AG10803 (cell line): ENCODE measurements at places on chromosomes 13 and 19.
A peak's percentile ranks its signal among the peaks of the same experiment; 100 is the strongest.

DNA sequence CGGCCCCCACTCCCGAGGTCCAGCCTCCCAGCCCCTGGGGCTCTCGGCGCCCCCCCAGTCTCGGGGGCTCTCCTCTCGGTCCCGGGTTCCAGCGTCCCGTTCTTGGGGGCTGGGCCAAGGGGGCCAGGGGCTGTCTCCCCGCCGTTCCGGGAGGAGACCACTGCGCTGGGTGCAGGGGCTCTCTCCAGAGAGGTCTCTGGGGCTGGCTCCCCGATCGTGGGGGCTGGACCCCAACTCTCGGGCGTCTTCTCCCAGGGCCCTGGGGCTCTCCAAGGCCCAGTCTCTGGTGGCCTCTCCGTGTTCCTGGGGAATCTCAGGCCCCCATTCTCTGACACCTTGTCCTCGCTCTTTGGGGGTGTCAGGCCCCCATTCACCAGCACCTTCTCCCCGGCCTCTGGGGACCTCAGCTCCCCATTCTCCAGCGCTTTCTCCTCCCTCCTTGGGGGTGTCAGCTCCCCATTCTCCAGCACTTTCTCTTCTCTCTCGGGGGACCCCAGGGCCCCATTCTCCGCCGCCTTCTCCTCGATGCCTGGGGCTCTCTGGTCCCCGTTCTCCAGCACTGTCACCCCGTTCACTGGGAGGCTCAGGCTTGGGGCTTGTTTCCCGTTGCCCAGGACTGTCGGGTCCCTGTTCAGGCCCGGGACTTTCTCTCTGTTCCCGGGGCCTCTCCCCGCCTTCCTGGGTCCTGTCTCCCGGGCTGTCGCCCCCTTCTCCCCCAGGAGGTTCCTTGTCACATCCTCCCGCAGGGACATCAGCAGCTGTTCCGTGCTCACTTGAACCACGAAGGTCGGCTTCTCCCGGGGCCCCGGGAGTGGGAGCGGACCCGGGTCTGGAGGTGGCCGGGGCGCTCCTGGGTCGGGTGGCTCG lies 13.7 kb downstream of the LMTK3 start:
- DNase-seq: no peak

- peak; percentile 86 for DNase-seq
These were observed 13.3 kb upstream of the CACNG6 start for GRCh38 chr19:53977991-53978731.

DNA sequence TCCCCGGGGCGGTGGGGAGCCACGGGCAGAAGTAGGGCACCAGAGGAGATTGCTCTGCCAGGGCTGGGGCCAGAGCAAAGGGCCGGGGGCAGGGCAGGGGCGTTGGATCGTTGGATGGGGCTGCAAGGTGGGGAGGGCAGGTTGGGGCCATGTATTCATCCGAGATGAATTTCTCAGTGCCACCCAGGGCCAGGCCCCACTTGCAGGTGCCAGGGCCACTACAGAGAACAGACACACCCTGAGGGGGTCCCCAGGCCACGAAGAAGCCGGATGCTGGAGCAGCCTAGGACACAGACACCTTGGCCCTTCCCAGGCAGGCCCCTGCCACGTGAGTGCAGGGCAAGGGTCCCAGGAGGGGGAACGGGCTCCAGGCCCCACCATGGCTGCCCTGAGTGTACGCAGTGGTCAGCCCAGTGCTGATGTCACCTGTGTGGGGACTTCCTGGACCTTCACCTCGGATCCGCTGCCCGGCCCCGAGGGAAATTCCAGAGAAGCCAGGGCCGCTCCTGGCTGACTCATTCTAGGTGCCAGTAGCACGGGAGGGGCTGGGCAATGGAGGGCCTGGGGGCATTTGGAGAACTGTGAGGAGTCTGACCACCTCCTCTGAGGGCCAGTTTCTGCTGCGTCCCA lies 9.6 kb upstream of the SBNO2 start:
- DNase-seq: no peak

GRCh38 chr13:105033999-105034398 lies 1501.5 kb downstream of the EFNB2 start:
- no peak for DNase-seq

DNA sequence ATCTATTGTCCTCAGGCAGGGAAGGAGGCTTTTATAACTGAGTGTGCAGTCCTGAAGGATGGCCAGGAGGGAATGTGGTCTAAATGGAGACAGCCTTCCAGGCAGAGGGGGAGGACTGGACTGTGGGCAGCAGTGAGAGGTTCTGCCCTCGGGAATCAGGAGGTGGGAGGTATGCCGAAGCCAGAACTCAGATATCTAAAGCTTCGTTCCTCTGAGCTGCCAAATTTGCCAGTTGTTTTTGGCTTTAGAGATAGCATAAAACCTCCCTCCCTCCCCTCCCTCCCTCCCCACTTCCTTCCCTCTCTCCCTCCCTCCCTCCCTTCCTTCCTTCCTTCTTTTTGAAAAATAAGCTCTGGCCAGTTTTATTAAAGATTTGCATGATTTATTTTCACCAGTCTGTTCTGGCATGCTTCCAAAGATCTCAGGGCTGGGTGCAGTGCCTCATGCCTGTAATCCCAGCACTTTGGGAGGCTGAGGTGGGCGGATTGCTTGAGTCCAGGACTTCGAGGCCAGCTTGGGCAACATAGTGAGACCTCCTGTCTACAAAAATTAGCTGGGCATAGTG lies 2.4 kb downstream of the MEDAG start:
- peak; percentile 45 for DNase-seq
